ENCODE measurements at places on chromosomes 7 and 10.

DNA sequence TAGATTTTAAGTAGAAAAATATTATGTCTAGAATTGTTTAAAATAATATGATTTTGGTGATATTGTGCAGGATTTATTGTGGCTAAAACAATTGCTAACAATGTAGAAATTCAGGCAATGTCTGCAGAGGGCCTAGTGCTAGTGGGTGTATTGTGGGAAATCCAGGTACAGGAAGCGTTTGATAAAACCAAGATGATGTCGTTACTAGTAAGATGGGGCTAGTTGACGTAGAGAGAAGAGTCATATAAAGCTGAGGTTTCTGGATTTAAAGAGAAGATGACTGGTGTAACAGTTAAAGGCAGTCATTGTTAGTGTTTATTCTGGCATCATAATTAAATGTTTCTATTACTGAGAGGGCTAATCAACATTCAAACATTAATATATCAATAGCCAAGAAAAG is 43.5 kb downstream of the ADK start:
- no peak for DNase-seq

DNA sequence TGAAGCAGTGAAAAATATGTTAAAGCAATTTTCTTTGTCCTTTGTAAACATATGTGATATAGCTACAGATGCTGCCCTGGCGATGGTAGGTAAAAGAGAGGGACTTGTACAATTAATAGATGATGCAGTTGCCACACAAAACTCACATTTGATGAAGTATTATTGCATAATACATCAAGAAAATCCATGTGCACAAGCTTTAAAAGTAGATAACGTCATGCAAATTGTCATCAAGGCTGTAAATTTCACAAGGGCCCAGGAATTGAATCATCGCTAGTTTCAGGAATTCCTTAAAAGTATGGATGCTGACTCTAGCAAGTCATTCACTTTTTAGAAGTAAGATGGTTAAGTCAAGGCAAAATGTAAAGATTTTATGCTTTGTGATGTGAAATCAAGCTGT is 10.0 kb downstream of the CYP3A5 start:
- DNase-seq: no peak

GRCh38 chr7:102248456-102249395 is 37.9 kb upstream of the SH2B2 start:
- DNase-seq: no peak

DNA sequence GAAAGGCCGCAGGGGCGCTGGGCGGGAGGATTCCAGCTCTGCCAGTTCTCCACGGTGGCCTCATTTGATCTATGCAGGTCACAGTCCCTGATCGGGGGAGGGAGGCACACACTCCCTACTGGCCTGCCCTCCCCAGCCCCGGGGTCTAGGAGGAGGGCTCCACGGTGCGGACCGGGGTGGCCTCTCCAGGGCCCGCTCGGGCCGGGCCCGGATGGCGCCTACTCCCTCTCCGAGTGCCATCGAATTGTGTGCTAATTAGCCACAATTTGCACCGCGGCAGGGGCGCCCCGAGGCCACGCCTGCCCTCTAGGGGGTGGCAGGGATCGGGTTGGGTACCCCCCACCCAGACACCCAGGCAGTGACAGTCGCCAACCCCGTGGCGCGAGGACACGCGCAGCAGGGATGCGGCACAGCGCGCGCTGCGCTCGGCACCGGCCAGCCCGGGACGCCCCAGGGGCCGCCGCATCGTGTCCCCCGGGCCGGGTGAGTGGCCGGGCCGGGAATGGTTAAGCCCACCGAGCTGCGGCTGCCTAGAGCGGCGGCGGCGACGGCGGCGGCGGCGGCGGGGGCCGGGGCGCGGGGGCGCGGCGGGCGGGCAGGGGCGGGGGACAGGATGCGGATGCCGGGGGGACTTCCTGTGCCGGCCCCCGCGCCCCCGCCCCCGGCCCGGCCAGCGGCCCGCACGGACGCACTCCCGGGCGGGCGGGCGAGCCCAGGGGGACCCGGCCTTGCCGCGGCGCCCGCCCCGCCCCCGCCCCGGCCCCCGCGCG is at the start of gene ZNF853:
ZNF853 (plus strand) TSS at position 658 of the 770 bp plus-strand sequence. CDS start 565 bp downstream, outside the sequence.
- DNase-seq: no peak

- no peak for DNase-seq
Observed at GRCh38 chr7:20395511-20395910, 64.8 kb downstream of the ITGB8 start.

DNA sequence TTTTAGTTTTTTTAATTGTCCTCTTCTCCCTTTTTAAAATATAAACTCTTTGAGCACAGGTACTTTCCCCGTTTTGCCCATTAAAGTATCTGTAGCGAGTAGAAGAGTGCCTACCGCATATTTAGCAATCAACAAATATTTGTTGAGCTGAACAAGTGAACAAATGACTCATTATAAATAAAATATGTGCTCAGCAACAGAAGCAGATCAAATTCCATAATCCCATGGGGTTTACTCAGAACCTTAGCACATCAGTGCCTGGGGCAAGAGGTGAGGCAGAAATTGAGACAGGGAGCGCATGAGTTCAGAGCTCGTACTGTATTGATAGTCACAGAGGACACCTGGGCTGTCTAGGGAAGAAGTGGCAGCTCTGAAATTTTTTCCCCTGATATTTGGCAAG is 161.0 kb downstream of the SEM1 start:
- peak; percentile 89 for DNase-seq

DNA sequence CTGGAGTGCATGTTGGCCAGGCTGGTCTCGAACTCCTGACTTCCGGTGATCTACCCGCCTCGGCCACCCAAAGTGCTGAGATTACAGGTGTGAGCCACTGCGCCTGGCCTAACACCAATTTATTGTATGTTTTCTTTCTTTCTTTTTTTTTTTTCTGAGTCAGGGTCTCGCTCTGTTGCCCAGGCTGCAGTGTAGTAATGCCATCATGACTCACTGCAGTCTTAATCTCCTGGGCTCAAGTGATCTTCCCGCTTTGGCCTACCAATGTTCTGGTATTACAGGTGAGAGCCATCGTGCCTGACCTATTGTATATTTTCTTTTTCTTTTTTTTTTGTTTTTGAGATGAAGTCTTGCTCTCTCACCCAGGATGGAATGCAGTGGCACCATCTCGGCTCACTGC is 33.8 kb upstream of the UBE2H start:
- no peak for DNase-seq

DNA sequence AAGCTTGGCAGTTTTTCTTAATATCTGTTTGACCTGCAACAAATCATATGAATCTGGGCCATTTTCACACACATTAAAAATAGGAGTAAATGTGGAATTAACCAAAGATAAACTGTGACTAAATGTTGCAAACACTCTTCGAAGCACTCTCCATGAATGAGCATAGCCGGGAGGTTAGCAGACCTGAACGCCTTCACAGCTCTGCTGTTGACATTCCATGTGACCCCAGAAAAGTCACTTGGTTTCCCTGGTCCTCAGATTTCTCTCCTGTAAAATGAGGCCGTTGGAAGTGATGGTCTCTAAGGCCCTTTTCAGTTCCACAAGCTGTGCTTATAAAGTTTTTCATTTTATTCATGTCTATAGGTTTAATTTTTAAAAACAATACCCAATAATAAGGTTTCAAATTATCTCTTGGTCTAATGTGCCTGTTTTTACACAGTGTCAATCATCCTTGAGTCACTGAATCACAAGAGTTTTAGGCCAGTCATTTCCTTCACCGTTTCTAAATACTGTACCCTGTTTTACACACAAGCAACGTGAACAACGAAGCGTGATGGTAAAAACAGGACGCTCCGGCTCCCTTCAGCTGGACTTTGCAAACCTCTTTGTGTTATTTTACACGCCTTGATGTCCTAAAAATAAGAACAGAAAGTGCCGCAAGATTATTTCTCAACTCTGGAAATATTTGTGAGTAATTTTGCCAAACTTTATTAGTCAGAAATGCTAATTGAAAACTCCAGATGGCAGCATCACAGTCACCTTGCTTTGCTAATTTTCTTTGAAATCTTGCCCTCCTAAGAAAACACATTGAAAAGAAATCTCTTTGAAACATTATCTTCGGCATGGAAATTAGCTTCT is 38.6 kb upstream of the MET start:
- DNase-seq: no peak

- DNase-seq: no peak
Observed at GRCh38 chr10:115772606-115773005, 500.4 kb downstream of the GFRA1 start.

DNA sequence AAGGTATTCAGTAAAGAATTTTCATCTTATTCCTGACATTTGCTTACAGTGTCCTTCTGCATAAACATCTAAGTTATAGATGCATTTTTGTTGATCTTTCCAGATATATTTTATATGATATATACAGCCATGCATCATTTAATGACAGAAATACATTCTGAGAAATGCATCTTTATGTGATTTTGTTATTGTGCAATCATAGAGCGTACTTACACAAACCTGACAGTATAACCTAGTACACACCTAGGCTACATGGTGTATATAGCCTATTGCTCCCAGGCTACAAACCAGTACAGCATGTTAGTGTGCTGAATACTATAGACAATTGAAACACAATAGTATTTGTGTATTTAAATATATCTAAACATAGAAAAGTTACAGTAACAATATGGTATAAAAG is 642.0 kb downstream of the XPNPEP1 start:
- no peak for DNase-seq

DNA sequence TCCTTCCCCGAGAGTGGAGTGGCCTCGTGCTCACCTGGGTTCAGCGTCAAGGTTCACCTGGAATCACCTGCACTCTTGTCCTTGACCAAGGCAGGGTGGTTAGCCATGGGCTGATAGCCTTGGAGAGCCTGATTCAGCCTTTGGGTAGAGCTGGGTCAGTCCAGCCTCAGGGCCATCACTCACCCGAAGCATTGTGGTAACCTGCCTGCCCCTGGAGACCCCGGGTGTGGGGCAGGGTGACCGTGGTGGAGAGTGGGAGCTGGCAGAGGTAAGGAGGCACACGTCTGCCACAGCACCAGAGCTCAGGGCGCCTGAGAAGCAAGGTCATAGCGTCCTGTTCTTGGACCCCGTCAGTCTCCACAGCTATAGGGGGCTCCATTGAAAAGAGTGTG is 27.8 kb upstream of the WDFY4 start:
- no peak for DNase-seq

- DNase-seq: no peak
Observed at GRCh38 chr7:82494420-82494819, 50.8 kb upstream of the CACNA2D1 start.

DNA sequence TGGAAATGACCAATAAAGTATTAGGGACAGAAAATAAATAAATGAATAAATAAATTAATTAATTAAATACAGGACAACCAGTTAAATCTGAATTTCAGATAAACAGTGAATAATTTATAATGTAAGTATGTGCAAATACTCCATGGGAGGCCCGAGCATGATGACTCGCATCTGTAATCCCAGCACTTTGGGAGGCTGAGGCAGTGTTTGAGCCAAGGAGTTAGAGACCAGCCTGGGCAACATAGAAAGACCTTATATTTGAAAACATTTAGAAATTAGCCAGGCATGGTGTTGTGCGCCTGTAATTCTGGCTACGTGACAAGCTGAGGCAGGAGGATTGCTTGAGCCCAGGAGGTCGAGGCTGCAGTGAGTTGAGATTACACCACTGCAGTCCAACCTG is 123.7 kb downstream of the CUL2 start:
- DNase-seq: no peak

DNA sequence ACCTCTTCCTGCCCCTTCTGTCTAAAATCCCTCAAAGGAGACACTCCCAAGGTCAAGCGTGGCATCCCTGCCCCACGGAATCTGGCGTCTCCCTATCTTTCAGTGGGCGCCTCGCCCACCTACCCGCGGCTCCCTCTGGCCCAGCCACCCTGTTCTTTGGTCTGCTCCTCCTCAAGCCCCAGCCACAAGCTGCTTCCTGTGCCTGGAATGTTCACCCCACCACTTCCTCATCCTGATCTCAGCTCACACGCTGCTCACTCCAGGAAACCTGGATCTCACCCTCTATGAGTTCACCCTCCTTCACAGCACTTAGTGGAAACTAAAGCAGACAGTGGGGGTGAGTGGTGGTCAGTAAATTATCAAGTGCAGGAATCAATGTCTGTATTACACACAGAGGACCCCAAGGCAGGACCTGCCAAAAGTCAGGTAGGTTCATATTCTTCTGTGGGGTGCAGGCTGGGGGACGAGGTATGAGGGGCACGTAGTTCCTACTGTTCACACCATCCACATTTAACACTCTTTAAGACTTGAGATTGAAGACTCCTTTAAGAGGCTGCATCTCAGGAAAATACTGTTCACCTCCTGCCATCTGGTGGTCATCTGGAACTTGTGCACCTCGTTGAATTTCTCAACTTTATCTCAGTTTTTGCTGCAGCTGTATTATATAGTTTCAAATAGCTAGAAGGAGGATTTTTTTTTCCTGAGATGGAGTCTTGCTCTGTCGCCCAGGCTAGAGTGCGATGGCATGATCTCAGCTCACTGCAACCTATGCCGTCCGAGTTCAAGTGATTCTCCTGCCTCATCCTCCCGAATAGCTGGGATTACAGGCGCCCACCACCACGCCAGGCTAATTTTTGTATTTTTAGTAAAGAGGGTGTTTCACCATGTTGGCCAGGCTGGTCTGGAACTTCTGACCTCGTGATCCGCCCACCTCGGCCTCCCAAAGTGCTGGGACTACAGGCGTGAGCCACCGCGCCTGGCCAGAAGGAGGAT is 166.6 kb downstream of the ARHGAP21 start:
- no peak for DNase-seq

- DNase-seq: no peak
Observed at GRCh38 chr10:23439961-23440889, 1.4 kb downstream of the OTUD1 start.

GRCh38 chr7:39353615-39354376 is 212.4 kb upstream of the YAE1 start:
- DNase-seq: no peak

- DNase-seq: no peak
Observed at GRCh38 chr10:110326351-110327032, 21.8 kb upstream of the SMNDC1 start.

GRCh38 chr7:123867225-123867624 is 22.3 kb downstream of the HYAL4 start:
- DNase-seq: no peak

GRCh38 chr7:104024632-104025031 is 35.2 kb upstream of the RELN start:
- DNase-seq: no peak

DNA sequence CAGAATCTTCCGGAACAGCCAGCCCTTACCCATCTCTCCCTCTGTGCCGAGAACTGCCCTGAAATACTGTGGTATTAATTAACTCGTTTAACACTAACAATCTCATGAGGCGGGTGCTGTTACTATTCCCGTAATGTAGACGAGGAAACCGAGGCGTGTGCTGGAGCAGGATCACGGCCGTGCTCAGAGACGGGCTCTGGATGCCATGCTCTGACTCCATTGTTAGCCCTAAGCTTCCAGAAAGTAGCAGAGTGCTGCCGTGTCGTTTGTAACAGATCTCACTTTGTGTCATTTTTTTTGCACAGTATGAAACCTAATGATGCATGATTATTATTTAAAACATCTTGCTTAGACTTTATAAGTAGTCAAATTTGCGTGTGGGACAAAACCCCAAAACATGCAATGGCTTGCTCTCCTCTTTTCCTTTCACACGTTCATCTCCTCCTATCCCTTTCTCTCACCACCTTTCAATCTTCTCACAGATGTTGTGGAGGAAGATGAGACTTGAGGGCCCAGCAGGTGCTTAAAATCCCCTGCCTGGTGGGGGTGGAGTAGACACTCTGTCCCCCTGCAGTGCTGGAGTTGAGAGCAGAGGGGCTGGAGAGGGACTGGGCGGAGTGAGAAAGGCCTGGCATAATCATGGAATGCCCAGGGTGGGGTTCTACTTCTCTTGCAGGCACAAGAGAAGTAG is 482 bp upstream of the ACTR3C start:
- DNase-seq: no peak
